ENCODE measurements at places on chromosomes 2 and 18.
A peak's percentile ranks its signal among the peaks of the same experiment; 100 is the strongest.

- DNase-seq, result no peak
Observed at GRCh38 chr2:187916799-187917198, 362.6 kb upstream of the TFPI start.

DNA sequence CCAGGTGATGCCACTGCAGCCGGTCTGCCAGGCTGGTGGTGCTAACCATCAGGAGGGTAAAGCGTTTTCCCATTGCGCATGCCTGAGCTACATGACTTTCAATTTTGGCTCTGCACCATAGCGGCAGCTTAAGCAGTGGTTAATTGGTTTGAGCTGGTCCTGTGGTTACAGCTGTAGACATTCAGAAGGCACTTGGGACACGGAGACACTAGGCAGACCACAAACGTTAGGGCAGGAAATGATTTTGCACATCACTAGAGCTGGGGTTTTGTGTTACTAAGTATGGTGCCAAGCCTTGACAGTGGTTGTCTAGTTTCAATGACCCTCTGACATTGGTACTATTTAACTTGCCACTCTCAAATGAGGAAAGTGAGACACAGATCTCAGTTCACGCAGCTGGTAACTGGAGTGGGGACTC, 28.9 kb upstream of the CNOT11 start:
- peak; percentile 31 for DNase-seq

DNA sequence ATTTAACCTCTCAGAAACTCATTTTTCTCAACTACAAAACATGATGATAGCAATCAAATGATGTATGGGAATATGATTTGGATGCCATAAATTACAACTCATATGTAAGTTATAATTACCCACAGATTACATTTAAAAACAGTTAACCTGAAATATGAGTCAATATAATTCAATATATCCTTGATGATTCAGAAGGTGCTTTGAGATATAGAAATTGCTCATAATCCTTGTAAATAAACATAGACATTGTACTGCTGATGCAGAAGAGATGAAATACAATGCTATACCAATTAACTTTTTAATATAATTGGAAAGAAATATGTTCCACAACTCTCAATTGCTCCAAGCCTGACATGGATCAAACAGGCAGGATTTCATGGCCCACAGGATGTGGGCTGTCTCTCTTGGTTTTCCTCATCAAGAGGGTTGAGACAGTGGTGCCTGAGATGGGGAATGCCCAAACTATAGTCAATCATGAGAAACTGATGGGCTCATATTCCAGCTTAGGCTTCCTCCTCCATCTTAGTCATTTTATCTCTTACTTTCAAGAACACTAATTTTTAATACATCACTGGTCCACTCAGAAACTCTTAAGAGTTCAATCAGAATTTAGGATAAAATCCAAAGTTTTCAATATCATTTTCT, 49.4 kb downstream of the NCKAP5 start:
- DNase-seq, result no peak

GRCh38 chr2:202072737-202073401, at the start of gene KIAA2012:
Gene KIAA2012, plus strand, starts transcription at chr2:202073255. Its CDS starts 373 bp downstream, at chr2:202073628.
- DNase-seq, result no peak

- DNase-seq, result peak; percentile 35
Observed at GRCh38 chr18:58045242-58046092, 1.4 kb downstream of the NEDD4L start.
